Activated CD8-positive, alpha-beta T cell treated with anti-CD3 and anti-CD28 coated beads, Interleukin-2, amount 10 ng/mL, durations not matched to agents 7 days and 5 days (primary cell): ENCODE measurements at places on chromosomes 1 and 21. TPM values are rescaled to one million over a fixed set of nuclear protein-coding genes. Genes with fewer than 3 reads are reported as not detected.

- H3K27me3 ChIP-seq: no peaks in the 10 kb centered on the region
- no peaks in the 10 kb centered on the region for H3K36me3 ChIP-seq
- H3K27ac ChIP-seq: no peak overlapping the region
- no peaks in the 10 kb centered on the region for H3K4me1 ChIP-seq
- H3K4me3 ChIP-seq: no peak overlapping the region
Observed at GRCh38 chr1:163981500-163982030, 577.4 kb upstream of the PBX1 start.

The NPPB gene
- not detected for total RNA-seq

The TCHHL1 gene
- total RNA-seq: not detected

GRCh38 chr1:1164701-1165451 lies 8.8 kb upstream of the TTLL10 start:
- no peak overlapping the region for H3K27ac ChIP-seq
- peaks cover 3% of the 10 kb centered on the region for H3K4me1 ChIP-seq
- no peak for DNase-seq
- H3K27me3 ChIP-seq: peaks cover under 1% of the 10 kb centered on the region

The AHCTF1 gene
- 30.4 TPM for total RNA-seq

DNA sequence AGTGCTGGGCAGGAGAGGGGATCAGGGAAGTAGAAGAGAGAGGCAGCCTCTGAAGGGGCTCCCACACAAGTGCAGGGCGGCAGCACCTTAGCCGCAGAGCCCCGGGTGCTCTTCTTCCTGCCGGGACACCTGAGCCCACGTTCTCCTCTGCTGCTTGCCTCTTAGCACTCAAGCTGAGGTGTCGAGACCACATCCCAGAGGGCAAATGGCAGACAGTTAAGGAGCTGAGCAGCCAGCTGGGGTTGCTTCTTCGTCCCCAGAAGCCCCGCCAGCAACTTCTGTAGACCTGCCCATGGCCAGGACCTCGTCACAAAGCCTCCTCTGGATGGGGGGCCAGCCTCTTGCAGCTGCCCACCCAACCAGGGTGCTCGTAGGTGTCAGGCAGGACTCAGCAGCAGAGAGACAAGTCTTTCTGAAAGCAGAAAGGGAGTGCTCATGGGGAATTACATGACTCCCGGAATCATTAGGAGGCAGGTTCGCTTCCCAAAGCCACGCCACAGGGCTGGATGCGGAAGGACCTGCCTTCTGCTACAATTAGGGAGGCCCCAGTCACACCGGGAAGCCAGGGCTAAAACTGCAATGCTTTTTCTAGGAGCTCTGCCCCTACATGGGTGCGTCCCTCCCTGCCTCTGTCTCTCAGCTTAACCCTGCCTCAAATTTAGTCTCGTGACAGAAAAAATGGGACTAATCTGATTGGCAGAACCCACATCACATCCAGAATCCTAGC lies 141.4 kb upstream of the RAB4A start:
- peaks cover 11% of the 10 kb centered on the region for H3K27me3 ChIP-seq
- H3K36me3 ChIP-seq: peaks cover 6% of the 10 kb centered on the region
- peak overlapping the region; percentile 34 for H3K4me3 ChIP-seq
- H3K4me1 ChIP-seq: peaks cover 62% of the 10 kb centered on the region
- H3K27ac ChIP-seq: peak overlapping the region; percentile 46

The RGS13 gene
- total RNA-seq: not detected

The OR2T35 gene
- not detected for total RNA-seq

- H3K27ac ChIP-seq: no peak overlapping the region
- H3K4me1 ChIP-seq: no peaks in the 10 kb centered on the region
- H3K27me3 ChIP-seq: no peaks in the 10 kb centered on the region
- H3K36me3 ChIP-seq: no peaks in the 10 kb centered on the region
- H3K4me3 ChIP-seq: no peak overlapping the region
- no peak for DNase-seq
Observed at GRCh38 chr1:240712014-240712731, 100.2 kb upstream of the GREM2 start.

- no peak overlapping the region for H3K4me3 ChIP-seq
- H3K36me3 ChIP-seq: no peaks in the 10 kb centered on the region
- peaks cover 33% of the 10 kb centered on the region for H3K27me3 ChIP-seq
- peaks cover 19% of the 10 kb centered on the region for H3K4me1 ChIP-seq
Observed at GRCh38 chr1:112721966-112722524, 6.9 kb upstream of the PPM1J start.

DNA sequence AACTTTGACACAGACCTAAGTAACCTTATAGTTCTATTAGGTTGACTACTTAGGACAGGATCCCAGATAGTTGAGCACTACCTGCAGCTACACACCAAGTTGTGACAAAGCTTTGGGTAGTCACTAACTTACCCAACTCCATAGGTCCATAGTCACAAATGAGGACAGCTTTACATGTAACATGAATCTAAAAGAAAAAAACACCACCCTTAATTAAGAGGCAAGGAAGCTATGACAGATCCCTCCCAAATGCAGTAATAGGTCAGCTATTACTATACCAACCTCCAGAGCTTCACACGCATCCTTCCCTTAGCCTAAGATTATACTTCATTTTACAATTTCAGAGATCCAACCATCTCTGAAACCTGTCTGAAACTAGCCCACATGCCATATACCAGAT lies 12.7 kb upstream of the RAB42 start:
- H3K27ac ChIP-seq: peak overlapping the region; percentile 94
- H3K27me3 ChIP-seq: no peaks in the 10 kb centered on the region
- peak overlapping the region; percentile 94 for H3K4me3 ChIP-seq
- peaks cover 54% of the 10 kb centered on the region for H3K36me3 ChIP-seq

DNA sequence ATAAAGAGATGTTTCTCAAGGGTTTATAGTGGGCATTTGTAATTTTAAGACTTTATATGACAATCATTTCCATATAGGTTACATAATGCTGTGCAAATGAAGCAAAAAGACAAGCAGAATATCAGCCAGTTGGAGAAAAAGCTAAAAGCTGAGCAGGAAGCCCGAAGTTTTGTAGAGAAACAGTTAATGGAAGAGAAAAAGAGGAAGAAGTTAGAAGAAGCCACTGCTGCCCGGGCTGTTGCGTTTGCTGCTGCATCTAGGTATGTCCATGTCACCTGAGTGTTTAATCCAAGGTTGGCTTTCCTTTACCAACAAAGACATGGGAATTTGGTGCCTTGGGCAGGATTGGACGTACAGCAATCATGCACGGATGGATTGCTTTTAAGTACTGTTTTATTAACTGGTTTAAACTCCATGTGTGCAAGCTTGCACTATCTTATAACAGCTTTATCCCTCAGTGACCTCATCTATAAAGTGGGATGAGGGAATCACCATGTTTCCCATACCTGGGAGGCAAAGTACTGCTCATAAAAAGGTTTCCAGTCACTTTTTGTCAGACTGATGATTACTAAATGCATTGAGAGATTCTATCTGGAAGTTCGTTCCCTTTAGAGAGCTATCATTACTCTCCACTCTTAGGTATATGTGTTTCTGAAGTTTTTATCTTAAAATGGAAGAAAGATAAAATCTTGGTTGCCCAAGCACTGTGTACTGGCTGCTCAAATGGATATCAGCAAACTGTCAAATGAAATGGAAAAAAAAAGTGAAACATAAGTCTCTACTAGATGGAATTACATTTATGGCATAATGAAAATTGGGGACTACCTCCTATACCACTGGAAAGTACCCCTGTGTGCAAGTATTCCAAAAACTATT lies 55.1 kb downstream of the MACO1 start:
- H3K27ac ChIP-seq: no peak overlapping the region
- H3K36me3 ChIP-seq: peaks cover 44% of the 10 kb centered on the region
- no peak for DNase-seq
- H3K4me3 ChIP-seq: no peak overlapping the region
- no peaks in the 10 kb centered on the region for H3K27me3 ChIP-seq
- H3K4me1 ChIP-seq: peaks cover 3% of the 10 kb centered on the region

The WNT9A gene
- not detected for total RNA-seq

The XKR8 gene
- 8.0 TPM for total RNA-seq

The KRTAP11-1 gene
- not detected for total RNA-seq

The IVL gene
- not detected for total RNA-seq

The ELK4 gene
- 95.2 TPM for total RNA-seq

The TAF1A gene
- total RNA-seq: 12.8 TPM

GRCh38 chr1:198169672-198170071 lies 12.9 kb downstream of the NEK7 start:
- H3K4me1 ChIP-seq: peaks cover 88% of the 10 kb centered on the region
- peak overlapping the region; percentile 66 for H3K27ac ChIP-seq
- peak overlapping the region; percentile 8 for H3K4me3 ChIP-seq
- no peak for DNase-seq
- peaks cover 8% of the 10 kb centered on the region for H3K36me3 ChIP-seq
- no peaks in the 10 kb centered on the region for H3K27me3 ChIP-seq

DNA sequence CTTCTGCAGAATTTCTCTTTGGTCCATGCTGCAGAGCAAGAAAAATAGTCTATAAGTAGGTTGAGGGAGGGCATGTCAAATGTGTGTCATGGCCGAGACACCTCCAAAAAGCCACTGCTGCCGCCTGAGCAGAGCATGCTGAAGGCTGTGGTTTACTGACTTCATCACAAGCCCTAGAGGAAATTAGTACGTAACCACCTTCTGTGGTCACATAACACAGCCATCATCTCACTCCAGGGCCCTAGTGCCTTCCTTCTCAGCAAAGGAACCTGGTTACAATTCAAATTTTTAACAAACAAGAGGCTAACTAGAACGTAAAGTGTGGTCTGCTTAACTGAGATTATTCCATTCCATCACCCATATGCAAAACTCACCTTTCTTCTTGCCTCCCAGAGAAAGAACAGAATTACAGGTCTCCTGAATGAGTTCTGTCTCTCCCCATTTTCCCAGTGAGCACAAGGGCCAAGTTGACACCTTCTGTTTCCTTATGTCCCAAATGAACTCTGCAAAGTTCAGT lies at the start of gene PTPN22:
PTPN22 (minus strand) TSS at position 116 of the 517 bp plus-strand sequence.
- peaks cover 75% of the 10 kb centered on the region for H3K4me1 ChIP-seq
- no peaks in the 10 kb centered on the region for H3K27me3 ChIP-seq
- peak within 1 kb of the TSS; percentile 84 for H3K4me3 ChIP-seq
- peak; percentile 91 for DNase-seq
- H3K27ac ChIP-seq: peak within 1 kb of the TSS; percentile 99

The MAGOH gene
- 83.1 TPM for total RNA-seq

DNA sequence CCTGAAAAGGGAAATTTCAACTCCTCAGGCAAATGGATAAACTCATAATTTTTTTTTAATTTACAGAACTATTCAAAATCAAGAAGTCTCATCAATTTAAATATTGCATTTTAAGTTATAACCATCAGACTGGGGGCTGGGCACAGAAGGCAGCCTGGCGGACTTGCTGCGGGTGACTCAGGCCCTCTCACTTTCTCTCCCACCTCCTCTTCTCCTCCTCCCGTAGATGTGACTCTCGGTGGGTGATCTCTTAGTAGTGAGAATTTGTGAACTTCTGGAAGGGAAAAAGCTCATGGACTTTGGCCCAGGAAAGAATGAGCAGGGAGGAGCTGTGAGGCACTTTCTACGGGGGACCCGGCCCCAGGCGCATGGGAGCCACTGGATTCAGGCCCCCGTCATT lies 32.9 kb downstream of the CLIC6 start:
- H3K27ac ChIP-seq: no peak overlapping the region
- no peak overlapping the region for H3K4me3 ChIP-seq
- H3K27me3 ChIP-seq: peaks cover 17% of the 10 kb centered on the region
- no peak for DNase-seq
- peaks cover 3% of the 10 kb centered on the region for H3K4me1 ChIP-seq
- no peaks in the 10 kb centered on the region for H3K36me3 ChIP-seq

The DSTYK gene
- total RNA-seq: 10.4 TPM

GRCh38 chr1:94743862-94744261 lies 76.3 kb upstream of the SLC44A3 start:
- H3K27ac ChIP-seq: no peak overlapping the region
- H3K4me3 ChIP-seq: no peak overlapping the region
- DNase-seq: no peak
- no peaks in the 10 kb centered on the region for H3K4me1 ChIP-seq

- no peak overlapping the region for H3K27ac ChIP-seq
- DNase-seq: no peak
- H3K4me1 ChIP-seq: peaks cover 9% of the 10 kb centered on the region
- peaks cover 2% of the 10 kb centered on the region for H3K36me3 ChIP-seq
Observed at GRCh38 chr1:35702508-35702907, 16.2 kb downstream of the C1orf216 start.

The CASQ1 gene
- total RNA-seq: not detected
